ENCODE measurements at places on chromosomes 2 and 18. TPM values are rescaled to one million over a fixed set of nuclear protein-coding genes. Genes with fewer than 3 reads are reported as not detected.

The GPR155 gene
- 0.11 TPM for total RNA-seq

The ARHGEF4 gene
- total RNA-seq, result 11.0 TPM

The PDE1A gene
- 0.17 TPM for total RNA-seq

The PIEZO2 gene
- 0.53 TPM for total RNA-seq

The CFAP53 gene
- 0.22 TPM for total RNA-seq

The GKN2 gene
- 2.4 TPM for total RNA-seq

The KCTD18 gene
- total RNA-seq, result 10.6 TPM

The SUCLG1 gene
- total RNA-seq, result 93.5 TPM

The CD8B2 gene
- total RNA-seq, result not detected

The TCF4 gene
- total RNA-seq, result 1.1 TPM

The VSNL1 gene
- not detected for total RNA-seq

The PAX3 gene
- not detected for total RNA-seq

Measured in A549 treated with AZD2906 at 1 μM for 4 hours (cell line).